Substantia nigra (tissue), 51 donors: ENCODE measurements at places on chromosomes 5 and 9.

- no peak for DNase-seq
Measured at GRCh38 chr5:36666986-36667385, 60.6 kb downstream of the SLC1A3 start.

DNA sequence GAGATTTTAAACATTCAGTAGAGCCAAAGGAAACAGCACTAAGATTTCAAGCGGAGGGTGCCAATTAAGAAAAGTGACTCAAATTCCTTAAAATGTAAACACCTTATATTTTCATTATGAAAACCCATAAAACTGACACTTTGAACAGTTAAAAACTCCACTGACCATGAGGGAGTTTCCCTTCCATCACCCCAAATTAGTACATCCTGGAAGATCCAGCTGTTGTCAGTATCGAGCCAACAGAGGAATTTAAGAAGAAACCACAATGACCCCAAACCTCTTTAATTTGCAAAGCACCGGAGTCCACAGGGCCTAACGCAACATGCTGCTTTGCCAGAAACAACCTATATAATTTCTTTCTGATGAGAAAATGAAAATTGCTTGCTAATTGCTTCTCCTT lies 41.3 kb downstream of the ROR2 start:
- DNase-seq: no peak

DNA sequence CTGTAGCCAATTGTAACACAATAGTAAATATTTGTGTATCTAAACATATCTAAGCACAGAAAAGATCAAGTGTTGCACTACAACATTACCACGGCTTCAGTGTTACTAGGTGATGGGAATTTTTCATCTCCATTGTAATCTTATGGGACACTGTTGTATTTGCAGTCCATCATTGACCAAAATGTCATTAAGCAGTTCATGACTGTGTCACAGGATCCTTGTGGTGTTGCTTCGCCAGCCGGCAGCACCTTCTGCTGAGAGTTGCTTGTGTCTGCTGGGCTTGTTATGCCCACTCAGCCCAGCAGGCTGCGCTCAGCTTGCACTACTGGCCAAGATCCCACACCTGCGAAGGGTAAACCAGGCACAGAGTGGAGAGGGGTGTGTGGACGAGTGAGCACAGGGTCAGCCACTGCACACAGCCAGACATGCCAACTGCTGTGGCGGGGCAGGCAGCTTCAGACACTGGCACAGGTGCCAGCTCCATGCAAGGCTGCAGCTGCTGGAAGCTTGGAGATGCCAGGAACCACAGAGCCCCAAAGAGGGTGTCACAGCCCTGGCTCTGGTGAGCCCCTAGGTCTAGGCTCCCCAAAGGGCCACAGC lies 273.7 kb downstream of the CETN3 start:
- DNase-seq: no peak

DNA sequence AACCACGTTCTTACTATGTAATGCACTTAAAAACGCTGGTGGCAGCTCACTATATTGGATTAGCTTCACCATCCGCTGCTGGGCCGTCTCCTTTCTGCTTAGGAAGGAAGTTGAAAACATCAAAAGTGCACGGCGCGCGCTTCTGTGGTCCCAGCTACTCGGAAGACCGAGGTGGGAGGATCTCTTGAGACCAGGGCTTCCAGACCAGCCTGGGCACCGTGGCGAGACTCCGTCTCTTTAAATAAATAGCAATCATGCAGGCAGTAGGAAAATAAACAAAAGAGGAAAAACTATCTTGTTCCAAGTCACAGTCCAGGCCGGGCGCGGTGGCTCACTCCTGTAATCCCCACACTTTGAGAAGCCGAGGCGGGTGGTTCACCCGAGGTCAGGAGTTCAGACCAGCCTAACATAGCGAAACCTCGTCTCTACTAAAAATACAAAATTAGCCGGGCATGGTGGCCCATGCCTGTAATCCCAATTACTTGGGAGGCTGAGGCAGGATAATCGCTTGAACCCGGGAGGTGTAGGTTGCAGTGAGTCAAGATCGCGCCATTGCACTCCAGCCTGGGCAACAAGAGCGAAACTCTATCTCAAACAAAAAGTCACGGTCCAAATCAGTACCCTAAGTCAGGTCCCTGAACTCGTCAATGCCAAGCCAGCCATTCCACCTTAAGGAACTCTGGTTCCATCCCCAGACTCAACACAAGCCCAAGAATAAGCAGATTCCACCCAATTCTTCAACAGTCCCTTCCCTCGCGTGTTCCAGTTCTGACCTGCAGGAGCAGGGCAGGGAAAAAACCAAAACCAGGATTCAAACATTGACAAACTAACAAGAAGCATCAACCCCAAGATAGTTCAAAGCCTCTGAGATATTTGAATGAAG lies 1.0 kb upstream of the GOLGA1 start:
- DNase-seq: peak; percentile 48

DNA sequence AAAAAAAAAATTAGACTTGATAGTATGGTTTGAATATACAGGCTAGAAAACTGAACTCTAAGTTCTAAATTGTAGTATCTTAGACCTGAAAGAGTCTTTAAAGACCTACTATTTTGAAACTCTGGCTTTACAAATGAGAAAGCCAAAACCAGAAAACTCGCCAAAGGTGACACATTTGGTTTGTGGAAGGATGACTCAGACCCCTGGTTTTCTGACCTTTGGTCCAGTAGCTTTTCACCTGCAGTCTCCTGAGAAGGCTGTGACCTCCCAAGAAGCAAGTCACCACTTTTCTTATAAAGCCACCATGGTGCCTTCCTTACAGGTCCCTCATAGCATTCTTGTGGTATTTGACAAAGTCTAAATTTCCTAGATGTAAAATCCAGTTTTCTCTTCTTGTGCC lies 102.1 kb upstream of the CEP78 start:
- no peak for DNase-seq

GRCh38 chr5:158933494-158934318 lies 166.0 kb downstream of the EBF1 start:
- DNase-seq: no peak

- DNase-seq: no peak
Measured at GRCh38 chr5:41747708-41748107, 122.5 kb downstream of the OXCT1 start.

GRCh38 chr9:136926749-136927148 lies 17.8 kb downstream of the FBXW5 start:
- DNase-seq: no peak

- no peak for DNase-seq
Measured at GRCh38 chr5:112710896-112711295, 26.8 kb upstream of the APC start.

DNA sequence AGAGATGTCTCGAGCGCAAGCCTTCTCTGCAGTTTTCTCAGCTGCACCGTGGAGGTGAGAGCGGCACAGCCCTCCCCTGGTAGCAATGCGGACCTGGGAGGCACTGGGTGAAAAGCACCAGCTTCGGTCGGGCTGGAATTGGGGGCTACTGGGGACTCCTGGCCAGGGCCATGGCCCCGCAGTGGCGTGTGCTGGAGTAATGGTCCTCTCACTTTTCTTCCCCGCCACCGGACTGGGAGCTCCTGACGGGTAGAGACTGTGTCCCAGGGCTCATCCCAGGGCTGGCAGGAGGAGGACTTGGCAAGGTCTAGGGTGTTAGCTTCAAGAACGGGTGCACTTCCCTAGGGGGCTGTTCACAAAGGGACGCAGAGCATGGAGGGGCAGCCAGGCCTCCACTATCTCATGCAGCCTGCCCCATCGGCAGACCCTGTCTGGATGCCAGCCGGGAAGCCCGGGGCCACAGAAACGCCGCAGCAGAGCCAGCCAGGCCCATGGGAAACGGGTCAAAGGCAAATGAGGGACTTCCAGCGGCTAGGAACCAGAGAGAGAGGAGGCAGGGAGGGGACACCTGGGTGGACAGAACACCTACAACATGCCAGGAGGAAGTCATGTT lies 92.6 kb upstream of the MVB12B start:
- DNase-seq: no peak

GRCh38 chr5:126248611-126249010 lies 174.6 kb upstream of the GRAMD2B start:
- DNase-seq: no peak

GRCh38 chr5:62767650-62768049 lies 189.0 kb downstream of the LRRC70 start:
- DNase-seq: no peak

DNA sequence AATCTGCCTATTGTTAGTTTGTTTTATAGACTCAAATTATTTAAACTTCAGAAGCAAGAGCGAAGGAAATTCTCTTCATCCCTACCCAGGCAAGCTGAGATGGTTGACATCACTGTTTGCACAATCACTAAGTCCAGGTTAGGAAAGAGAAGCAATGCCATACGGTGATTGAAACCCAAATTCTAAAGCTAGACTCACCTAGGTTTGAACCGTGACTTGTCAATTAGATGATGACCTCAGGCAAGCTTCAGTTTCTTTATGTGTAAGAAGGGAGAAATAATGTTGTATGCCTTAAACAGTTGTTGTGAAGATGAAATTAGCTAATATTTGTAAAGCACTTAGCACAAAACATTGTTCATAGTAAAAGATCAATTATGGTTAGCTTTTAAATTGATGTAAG lies 96.5 kb upstream of the ANKRD55 start:
- DNase-seq: no peak

GRCh38 chr9:125639057-125639456 lies 68.0 kb downstream of the MAPKAP1 start:
- DNase-seq: no peak

DNA sequence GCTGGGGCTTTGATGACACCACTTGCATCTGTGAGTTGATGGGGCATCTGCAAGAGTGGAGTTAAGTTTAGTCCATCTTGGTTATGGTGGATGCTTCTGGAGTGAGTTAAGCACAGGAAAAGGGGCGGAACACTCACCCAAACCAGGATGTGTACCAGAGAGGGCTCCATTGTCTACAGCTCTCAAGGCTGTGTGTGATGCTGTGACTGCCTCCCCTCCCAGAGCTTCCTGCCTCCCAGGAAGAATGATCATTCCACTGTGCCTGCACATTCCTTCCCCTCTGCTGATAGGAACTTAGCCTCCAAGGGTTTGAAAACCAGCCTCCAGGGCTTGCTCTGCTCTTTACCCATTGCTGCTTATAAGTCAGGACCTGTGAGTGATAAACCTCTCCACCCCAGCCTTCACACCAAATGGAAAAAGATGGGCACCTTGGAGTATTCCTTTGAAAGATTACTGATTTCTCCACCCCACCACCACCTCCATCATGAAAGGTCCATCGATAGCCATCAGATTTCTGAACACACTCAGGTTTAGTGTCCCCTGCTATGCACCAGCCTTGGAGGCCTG lies 160.1 kb upstream of the SPRY4 start:
- no peak for DNase-seq

DNA sequence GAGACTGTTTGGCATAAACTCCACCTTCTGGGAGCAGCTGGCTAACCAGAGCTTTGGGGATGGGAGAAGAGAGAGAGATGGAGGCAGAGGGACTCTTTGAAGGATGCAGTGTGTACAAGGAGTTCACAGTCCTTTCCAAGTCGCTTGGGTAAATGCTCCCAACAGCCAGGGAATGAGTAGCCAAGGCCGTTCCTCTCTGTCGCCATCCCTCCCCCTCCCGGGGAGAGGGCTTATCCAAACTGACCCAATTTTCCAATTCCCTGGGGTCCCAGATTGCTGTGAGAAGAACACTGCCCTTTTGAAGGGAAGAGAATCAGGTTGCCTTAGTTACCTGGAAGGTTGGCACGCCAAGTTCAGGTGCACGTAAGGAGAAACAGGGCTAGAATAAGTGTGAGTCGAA lies 7.9 kb downstream of the WWC1 start:
- DNase-seq: no peak

DNA sequence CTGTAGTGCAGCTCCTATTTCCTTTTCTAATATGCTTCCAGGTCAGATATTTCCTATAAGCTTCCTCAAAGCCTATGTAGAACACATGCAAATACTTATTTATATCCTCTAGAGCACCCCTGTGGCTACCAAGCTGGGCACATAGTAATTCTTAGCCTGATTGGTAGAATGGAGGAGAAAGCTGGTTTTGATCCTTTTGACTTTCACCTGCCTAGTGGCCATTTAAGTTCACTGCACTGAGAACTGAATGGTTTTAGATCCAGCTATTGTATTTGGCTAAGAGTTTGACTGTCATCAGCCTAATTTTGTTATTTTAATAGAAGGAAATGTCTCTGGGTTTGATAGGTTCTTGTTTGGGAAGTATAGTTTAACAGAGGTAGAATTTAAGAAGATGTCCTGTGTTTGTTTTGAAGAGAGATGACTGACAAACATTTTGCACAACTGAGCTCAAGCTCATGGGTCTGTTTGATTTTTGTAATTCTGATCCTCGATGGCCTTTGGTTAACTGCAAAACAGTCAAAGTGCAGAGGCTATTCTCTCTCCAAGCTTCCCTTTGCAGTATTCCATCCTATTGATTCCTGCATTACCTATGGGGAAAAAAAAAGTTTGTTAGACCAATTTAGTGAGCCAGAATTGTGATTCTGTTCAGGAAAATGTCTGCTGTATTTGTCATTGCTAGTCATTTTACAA lies 85.4 kb downstream of the KCNN2 start:
- DNase-seq: no peak

DNA sequence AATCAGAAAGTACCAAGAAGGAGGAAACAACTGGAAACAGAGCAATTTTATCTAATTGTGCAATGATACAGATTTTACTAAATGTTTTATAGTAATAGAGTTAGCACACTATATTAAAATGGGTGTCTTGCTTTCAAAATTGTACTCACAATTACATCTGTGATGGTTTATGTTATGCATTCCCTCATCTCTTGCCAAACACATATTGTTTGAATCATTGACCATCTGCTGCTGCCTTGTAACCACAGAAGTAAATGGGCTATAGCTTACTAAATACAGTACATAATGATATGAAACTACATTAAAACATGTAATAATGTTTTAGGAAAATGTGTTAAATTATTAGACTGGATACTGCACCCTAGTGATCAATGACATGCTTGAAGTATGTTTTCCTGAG lies 158.1 kb downstream of the SLC25A46 start:
- DNase-seq: no peak

GRCh38 chr5:138495351-138495750 lies 30.1 kb downstream of the EGR1 start:
- DNase-seq: no peak

- DNase-seq: no peak
Measured at GRCh38 chr9:3475300-3476020, 50.3 kb downstream of the RFX3 start.

GRCh38 chr5:92977846-92978540 lies 603.0 kb downstream of the NR2F1-AS1 start:
- no peak for DNase-seq

- no peak for DNase-seq
Measured at GRCh38 chr9:79524266-79524665, 47.5 kb upstream of the TLE4 start.

DNA sequence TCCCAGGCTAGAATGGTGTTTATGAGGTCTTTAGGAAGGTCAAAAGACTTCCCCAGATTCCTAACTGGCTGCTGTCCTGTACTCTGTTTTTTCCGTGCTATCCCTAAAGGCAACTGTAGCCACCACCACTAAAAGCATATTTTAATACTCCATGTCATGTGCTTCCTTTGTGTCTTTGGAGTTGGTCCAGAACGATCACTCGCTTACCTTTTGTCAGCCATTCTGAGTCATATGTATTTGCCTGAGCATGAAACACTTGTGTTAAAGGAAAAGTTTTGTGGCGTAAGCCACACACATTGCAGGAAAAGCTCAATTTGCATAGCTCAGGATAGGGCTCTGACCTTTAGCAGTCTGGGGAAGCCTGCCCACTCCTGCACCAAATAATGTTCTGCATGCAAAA lies 299.6 kb downstream of the NTRK2 start:
- DNase-seq: no peak
